ENCODE measurements at places on chromosomes 16 and 17.
A peak's percentile ranks its signal among the peaks of the same experiment; 100 is the strongest.

DNA sequence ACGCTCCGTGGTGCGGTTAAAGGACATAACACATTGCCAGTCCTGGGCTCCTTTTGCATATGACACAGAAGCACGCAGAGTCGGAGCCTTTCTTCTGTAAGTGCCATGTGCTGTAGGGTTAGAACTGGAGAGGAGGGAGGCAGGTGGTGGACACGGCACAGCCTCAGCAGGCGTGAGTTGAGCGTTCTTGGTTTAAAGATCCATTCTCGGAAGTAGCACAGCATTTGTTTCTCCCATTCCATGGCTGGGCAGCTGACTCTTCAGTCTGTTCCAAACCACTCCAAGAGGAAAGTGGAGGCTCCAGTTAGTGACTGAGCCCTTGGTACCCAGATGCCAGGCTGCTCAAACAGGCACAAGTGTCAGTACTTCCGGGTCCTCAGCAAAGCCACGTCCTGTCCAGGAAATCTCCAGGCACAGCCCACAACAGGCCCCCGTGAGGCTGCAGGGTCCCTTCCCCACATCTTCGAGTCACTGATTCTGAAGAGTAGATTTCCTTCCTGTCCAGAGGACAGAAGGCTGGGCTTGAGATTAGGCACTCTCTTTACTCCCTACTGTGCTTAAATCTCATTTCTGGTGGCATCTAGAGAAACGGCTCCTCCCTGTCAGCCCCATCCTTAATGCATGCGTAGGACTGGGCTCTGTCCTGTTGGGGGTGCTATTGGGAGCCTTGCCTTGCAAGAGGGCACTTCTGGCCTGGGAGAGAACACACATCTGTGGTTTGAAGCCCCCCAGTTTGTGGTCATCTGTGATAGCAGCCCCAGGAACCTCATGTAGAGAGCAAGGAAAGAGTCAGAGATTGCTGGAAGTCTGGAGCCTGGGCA is 39.6 kb upstream of the NAT9 start:
- peak; percentile 42 for DNase-seq

GRCh38 chr16:17419266-17419665 is 51.5 kb downstream of the XYLT1 start:
- no peak for DNase-seq

GRCh38 chr17:41462705-41463104 is 4.5 kb downstream of the KRT32 start:
- no peak for DNase-seq

DNA sequence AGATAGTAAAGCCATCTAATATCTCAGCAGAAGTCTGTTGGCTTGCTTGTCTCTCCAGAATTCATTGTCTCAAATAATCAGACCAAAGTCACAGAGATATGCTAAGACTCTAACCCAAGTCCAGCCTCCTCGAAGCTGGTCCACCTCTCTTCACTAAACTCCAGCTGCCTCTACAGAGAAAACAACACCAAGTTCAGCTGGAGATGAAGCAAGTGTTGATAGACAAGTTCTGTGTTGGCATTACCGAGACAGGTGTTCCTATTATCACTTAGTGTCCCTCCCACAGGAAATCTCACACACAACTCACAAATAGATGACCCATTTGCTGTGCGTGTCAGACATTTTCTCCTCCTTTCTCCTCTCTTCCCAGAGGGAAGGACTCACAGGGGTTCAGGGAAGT is 164.4 kb upstream of the ANKFN1 start:
- no peak for DNase-seq

- no peak for DNase-seq
These were observed 7.7 kb downstream of the CDH1 start for GRCh38 chr16:68744744-68745280.

GRCh38 chr17:37826497-37827430 is 81.9 kb upstream of the HNF1B start:
- peak; percentile 76 for DNase-seq

DNA sequence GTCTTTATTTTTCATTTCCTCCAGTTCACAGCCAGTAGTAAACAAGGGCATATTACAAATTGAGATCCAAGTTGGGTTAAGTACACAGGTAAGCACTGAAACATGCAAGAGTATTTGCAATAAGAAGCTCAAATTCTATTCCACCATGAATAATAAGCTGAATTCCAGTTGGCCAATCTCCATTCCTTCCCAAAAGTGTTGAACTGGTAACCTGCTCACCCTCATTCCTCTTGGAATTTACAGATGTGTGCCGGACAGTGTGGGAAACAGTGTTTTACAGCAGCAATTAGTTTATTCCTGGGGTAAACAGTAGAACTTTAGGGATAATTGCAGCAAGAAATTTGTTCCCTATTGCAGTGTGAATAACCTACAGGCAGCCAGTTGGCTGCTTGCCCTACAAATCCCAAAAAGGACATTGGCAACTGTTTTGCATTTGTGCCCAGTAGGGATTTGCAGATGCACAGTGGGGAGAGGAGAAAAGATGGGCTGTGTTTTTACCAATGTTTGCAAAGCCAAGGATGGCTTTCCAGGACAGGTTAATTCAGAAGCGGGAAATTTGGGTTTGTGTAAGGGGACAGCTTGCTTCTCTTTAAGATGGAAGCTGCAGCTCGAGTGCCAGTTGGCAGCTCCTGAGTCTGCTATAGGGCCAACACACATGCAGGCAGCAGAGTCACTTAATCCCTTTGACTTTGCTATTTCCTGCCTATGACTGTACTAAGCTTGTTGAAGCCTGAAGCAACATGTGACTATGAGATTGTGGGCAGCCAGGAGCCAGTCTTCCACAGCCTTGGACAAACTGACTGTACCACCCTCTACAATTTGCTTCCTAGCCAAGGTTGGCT is 318.9 kb downstream of the MAP2K6 start:
- DNase-seq: no peak

- no peak for DNase-seq
These were observed 16.4 kb upstream of the KRT19 start for GRCh38 chr17:41544491-41544892.

Data from hematopoietic multipotent progenitor cell treated with erythropoietin and hydrocortisone succinate and interleukin-3 and kit ligand, for 4 days (in vitro differentiated cells).